ENCODE measurements at places on chromosomes 3 and 15.

GRCh38 chr15:51550841-51551240 is 71.7 kb downstream of the DMXL2 start:
- DNase-seq: no peak

DNA sequence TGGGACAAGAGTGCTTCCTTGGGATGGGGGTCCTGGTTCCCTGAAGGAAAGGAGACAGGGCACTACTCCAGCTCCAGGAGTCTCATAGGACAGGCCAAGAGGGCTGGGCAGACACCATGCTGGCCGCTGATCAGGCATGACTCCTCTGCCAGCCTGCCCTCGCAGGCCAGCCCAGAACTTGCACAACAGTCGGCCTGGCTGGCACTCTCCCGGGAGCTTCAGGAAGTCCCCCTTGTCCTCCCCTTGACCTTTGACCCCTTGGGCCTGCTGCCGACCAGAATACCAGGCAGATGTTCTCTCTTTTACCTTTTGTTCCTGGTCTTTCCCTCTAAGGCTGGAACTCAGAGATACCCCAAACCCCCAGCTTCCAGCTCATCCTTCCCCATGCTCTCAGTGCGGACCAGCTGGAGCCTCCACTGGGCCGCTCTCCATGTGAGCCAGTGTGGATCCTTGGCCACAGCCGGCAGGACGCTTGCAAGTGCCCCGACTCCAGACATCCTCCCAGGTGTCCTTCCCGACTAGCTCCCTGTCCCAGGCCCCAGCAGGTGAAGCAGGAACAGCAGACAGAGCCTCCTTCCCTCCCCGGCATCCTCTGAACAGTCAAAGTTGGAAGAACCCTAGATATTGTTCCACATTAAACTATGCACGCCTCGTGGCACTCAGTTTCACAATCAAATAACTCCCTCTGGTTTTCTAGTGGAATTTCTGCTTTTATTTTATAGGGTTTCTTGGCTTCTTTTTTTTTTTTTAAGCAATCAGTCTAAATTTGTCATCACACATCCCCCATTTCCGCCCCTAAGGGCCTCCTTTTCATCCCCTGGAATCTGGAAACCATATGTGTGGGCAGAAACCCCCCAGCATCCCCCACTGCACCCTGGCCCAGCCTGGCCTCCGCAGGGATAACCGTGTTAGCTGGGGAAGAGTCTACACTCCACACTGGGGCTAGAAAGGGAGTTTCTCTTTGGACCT is 15.7 kb downstream of the VPS18 start:
- no peak for DNase-seq

- DNase-seq: no peak
These were observed 27.3 kb downstream of the RBM6 start for GRCh38 chr3:49967291-49967690.

DNA sequence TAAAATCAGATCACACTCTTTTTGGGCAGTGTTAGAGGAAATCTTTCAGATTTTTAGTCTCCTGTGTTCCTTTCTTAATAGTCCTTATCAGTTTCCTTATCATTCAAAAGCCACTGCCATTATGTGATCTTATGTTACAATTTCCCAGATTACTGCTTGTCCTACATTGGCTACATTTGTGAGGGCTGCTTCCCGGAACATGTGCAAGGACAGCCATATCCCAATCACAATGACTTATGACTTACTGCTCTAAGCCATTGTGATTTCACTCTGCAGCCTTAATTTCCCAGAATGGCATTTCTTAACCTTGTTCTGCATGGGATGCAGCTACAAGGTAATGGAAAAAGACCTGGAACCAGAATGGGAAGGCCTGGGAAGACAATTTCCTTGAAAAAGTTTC is 125.1 kb upstream of the PPP2R3A start:
- no peak for DNase-seq

GRCh38 chr3:83230841-83231240 is 1469.4 kb upstream of the GBE1 start:
- DNase-seq: no peak

GRCh38 chr3:67245545-67245944 is 247.4 kb downstream of the KBTBD8 start:
- no peak for DNase-seq

DNA sequence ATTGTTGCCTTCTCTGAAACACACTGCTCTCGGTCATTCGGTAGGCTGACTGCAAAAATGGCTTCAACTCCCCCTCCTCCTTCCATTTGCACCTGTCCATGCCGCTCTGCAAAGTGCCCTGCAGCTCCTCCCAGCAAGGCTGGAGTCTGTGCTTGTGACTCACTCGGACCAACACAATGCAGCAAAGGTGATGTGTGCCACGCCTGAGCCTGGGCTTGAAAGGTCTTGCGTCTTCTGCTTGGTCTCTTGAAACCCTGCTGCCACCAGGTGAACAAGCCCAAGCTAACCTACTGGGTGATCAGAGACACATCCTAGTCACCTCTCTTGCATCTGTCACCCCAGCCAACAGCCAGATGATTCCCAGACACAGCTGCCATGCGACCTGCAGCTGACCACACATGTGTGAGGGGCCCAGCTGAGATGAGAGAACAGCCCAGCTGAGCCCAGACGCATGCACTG is 71.1 kb downstream of the MGLL start:
- no peak for DNase-seq

- no peak for DNase-seq
These were observed 10.4 kb upstream of the TJP1 start for GRCh38 chr15:29832709-29833108.

DNA sequence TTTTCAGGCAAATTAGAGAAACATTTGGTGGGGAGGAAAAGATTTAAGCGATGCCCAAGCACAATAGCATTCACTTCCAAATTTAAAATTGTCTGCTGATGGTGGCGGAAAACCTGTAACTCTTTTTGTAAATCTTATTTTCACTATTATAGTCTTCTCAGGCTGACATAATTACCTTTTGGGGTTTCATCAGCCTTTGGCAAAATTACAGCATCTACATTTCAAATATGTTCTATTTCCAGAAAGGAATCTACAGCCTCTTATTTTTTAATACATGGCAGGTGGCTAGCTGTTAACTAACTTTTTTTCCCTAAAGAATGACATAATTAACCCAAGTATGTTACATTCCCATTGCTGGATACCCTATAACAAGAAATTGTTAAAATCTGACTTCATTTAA is 391.5 kb upstream of the CCDC54 start:
- DNase-seq: no peak

- no peak for DNase-seq
These were observed 235.3 kb downstream of the C3orf38 start for GRCh38 chr3:88385090-88385489.

GRCh38 chr3:5262507-5262906 is 75.0 kb downstream of the EDEM1 start:
- DNase-seq: no peak

- DNase-seq: no peak
These were observed 88.2 kb downstream of the ANP32A start for GRCh38 chr15:68732451-68732850.

GRCh38 chr3:94607778-94608177 is 544.9 kb downstream of the NSUN3 start:
- DNase-seq: no peak

GRCh38 chr3:60758171-60758570 is 493.1 kb downstream of the FHIT start:
- no peak for DNase-seq

Measured in NCI-H2081 (cell line).